Thoracic aorta (tissue), 2 donors: ENCODE measurements at places on chromosomes 1 and 21. TPM values are rescaled to one million over a fixed set of nuclear protein-coding genes. Genes with fewer than 3 reads are reported as not detected.

Gene HCN3
- total RNA-seq, result 1.9 TPM

- no peak for DNase-seq
Measured at GRCh38 chr1:221138516-221138915, 259.3 kb downstream of the HLX start.

- no peak for DNase-seq
Measured at GRCh38 chr1:191888996-191889622, 269.2 kb upstream of the RGS18 start.

- no peak for DNase-seq
Measured at GRCh38 chr1:236540813-236541465, 17.2 kb downstream of the LGALS8 start.

DNA sequence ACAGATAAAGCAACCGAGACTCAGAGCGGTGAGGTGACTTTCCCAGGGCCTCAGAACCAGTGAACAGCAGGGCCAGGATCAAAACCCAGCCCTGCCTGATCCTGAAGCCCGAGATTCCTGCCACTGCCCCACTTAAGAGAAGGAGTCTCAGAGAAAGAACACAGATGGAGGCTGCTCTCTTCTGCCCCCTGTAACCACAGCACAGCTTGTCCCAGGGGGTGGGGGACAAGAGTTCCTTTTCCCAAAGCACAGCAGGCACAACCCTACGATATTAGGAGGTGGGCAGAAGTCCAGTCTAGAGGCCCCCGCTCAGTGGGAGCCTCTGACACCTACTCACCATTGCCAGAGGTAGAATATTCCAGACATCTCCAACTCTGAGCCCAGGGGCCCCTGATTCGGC lies 24.0 kb upstream of the VWA5B1 start:
- DNase-seq, result no peak

DNA sequence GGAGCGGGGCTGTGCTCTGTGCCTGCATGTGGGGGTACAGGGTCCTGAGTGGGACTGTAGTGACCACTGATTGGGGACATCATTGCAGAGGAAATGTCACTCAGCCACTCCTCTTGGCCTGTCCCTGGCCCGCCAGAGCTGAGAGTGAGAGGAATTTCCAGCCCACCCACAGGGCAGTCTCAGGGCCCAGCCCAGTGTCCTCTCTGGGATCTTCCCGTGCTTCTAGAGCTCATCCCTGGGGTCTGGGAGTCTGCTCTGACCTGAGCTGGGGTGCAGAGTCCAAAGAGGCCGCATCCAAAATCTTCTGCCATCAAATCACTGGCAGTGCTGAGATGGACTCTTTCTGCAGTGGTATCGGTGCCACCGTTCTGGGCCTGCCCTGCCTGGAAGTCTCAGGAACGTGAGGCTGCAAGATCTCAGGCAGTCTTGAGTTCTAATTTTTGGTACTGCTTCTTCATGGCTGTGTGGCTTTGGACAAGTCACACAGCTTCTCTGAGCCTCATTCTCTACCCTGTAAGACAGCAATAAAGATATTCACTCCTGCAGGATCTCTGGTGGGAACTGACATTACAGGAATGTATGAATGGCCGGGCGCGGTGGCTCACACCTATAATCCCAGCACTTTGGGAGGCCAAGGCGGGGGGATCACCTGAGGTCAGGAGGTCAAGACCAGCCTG lies 100.8 kb upstream of the TARDBP start:
- DNase-seq, result no peak

DNA sequence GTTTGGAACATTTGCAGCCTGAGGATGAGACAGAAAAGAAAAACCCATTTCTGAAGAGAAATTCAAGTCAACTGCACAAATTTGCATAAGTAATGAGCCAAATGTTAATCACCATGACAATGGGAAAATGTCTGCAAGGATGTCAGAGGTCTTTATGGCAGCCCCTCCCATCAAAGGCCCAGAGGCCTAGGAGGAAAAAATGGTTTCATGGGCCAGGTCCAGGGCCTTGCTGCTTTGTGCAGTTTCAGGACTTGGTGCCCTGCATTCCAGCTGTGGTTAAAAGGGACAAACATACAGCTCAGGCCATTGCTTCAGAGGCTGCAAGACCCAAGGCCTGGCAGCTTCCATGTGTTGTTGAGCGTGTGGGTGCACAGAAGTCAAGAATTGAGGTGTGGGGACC lies 13.4 kb downstream of the RBM11 start:
- no peak for DNase-seq

Gene BNIPL
- total RNA-seq, result 0.14 TPM

- DNase-seq, result no peak
Measured at GRCh38 chr1:32876341-32877210, 5.9 kb upstream of the FNDC5 start.

DNA sequence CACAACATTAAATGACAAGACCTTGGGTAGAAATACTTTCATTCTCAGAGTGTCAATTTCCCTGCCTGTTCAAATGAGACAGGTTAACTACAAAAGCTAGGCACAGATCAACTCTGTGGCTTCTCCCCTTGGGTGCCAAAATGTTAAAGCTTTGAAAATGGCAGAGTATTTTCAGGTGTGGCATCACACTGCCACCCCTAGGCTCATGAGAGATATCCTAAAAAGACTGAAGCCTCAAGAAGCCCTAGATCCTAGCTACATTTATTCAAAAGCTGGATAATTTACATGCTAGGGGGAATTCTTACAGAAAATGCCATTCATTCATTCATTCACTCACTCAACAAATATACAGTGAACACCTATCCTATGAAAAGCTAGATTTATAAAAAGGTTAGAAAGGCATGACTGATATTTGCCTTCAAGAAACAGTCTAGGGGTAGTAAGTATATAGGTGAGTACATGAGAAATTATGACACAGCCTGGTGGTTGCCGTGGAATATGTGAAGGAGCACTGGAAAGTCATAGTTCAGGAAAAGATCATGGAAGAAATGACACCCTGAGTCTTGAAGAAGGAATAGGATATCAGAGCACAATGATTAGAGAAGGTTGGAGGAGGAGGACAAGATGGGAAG lies 15.9 kb upstream of the RAB4A start:
- no peak for DNase-seq

- no peak for DNase-seq
Measured at GRCh38 chr1:229870381-229870780, 196.7 kb upstream of the GALNT2 start.

DNA sequence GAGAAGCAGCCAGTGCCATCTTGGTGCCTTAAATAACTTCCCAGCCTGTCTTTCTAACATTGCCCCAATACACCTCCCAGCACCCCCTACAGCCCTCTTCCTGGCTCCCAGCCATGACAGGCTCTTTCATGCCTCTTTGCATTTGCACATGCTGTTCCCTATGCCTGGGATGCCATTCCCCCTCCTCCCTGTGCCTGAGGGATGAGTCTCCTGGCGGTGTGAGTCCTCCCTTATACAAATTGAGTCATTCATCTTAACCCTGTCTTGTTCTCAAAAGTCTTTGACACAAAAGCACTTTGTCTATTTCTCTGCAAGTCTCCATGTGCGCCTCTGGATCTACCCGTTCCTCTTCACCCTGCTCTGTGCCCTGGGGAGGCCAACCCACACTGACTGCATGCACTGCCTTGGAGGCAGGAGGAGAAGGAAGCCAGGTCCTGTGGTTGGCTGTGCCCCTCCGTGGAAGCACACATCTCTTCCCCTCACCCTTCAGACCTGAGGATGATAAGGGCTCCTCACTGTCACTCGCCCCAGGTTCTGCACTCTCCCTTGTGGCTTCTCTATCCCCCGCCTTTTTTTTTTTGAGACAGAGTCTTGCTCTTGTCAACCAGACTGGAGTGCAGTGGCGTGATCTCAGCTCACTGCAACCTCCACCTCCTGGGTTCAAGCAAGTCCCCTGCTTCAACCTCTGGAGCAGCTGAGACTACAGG lies 25.1 kb downstream of the CDCP2 start:
- DNase-seq, result no peak

GRCh38 chr1:112636056-112636455 lies 16.4 kb downstream of the CAPZA1 start:
- DNase-seq, result no peak

Gene C1QC
- 542 TPM for total RNA-seq

DNA sequence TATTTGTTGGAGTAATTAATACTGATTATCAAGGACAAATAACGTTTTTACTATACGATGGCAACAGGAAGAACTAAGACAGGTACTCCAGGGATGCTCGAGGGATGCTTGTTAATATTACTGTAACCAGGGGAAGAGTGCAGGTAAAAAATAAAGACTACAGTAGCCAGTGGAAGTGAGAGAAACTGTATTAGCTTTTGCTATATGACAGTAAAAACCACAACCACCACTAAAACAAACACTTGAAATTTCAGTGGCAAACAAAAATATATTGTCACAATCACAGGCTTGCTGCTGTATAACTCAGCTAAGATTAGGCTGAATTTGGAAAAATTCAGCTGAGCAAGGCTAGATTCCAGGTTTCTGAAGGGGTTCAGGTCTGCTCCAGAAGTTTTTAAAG lies 812.6 kb upstream of the ADGRL4 start:
- DNase-seq, result no peak

DNA sequence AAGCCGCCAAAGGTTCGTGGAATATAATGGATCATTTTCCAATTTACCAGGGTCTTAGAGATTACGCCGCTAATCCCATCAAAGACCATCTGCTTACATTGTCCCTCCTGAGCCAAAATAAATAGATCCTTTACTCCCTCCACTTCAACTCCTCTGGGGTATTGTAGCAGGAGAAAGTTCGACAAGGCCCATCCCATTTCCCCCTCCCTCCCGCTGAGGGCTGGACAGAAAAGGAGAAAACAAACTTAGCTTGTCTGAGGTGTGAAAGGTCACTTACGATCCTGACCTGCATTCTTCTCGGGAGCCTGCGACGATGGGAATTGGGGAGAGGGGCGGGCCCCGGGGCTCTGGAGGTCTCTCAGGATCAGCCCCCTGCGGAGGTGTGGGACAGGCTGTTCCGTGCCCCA lies 60.8 kb downstream of the MEF2D start:
- DNase-seq, result no peak

DNA sequence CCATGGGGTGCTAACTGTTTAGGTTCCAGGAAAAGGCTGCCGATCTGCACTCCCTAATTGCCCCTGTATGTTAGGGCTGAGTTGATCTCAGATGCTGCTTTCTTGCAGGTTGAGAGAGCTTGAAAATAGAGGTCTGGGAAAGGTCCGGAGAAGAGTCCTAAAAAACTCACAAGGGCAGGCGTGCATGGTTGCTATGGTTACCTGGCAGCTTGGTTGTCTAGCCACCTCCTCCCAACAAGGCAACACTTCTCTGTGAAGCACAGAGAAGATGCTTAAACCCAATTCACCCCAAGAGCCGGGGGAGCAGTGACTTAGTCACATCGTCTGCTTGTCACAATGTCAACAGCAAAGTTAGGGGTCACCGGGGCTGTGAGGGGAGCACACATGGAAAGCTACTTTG lies 31.0 kb upstream of the LRRC52 start:
- no peak for DNase-seq

Gene IFNLR1
- not detected for total RNA-seq

DNA sequence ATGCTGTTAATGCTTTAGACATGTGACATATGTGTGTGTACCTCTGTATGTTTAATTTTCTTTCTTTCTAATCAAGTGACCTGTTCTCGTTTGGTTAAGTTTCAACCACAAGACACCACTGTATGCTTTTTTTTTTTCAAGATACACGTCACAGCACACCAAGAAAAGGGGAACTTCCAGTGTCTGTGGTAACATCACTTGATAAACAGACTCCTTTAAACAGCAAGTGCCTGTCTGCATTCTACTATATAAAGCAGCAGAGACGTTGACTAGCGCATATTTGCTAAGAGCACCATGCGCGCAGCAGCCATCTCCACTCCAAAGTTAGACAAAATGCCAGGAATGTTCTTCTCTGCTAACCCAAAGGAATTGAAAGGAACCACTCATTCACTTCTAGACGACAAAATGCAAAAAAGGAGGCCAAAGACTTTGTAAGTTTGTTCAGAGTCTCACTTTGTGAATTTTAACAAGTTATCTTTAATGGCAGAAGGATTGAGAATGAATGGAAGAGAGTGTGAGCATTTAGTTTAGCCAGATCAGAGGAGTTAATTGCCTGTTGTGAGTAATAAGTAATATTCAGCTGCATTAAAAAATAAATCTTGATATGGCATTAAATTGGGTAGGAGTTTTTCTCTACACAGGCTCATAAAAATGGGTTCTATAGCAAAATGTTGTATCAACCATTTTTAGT lies at the start of gene RGS1:
Gene RGS1, plus strand, starts transcription at position 275 of the 691 bp plus-strand sequence. Its CDS starts 20 bp downstream, at position 295.
- DNase-seq, result no peak

Gene SLC44A3
- total RNA-seq, result 2.5 TPM

Gene SLC35F3
- not detected for total RNA-seq

Gene TRIM45
- total RNA-seq, result 1.5 TPM

DNA sequence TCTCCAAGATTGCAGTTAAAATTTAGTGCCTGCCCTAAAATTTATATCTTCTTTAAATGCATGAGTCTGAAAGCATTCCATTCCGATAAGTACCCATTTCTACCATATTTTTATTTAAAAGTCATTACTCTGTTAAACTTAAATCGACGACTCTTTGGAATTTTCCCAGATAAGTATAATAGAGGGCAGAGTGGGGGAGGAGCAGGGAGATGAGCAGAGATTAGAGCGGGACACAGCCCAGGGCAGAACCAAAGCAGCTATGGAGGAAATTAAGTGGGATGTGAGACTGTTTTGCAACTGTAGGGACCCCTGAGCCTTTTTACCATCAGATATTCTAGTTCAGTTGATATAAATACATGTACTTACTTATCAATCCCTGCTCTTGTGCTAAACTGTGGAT lies 257.9 kb downstream of the FGGY start:
- DNase-seq, result no peak

- DNase-seq, result no peak
Measured at GRCh38 chr1:116820369-116820768, 66.1 kb downstream of the CD2 start.

Gene NBPF6
- total RNA-seq, result not detected

- DNase-seq, result no peak
Measured at GRCh38 chr1:3040004-3040403, 18.7 kb downstream of the ACTRT2 start.

Gene SH3BGR
- total RNA-seq, result 24.9 TPM

DNA sequence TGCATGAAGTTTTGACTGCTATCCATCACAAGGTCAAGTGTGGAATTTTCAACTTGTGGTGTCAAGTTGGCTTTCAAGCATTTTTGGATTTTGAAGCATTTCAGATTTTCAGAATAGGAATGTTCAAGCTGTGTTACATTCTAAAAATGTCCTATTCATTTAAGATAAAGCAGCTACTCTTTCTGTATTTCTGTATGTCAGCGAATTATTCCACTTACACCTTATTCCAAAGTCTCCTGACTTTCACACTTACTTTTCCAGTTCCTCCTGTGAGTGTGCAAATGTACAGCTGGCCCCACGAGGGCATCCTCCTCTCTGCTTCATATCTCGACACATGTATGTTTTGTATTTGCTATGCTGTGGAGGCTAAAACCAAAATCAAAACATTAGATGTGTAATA lies 51.9 kb downstream of the RC3H1 start:
- DNase-seq, result no peak

DNA sequence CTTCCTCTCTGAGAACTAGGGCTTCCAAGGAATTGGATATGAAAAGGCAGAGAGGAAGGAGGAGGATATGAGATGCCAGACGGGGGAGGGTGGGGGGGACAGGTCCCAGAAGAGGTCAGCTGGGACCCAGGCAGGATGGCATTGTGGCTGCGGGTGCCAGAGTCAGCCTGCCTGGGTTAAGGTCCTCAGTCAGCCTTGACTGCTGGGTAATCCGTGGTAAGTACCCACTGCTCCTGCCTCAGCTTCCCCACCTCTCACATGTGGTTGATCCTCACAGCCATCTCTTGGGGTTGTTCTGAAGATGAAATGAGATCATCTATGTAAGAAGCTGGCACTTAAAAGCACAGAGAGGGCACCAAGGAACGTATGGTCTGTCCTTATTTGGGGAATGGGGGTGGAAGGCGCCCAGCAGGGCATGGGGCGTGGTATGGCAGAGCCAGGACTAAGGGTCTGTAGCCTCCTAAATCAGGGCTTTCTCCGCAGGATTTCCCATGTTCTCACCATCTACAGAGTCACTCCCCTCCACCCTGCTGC lies 23.8 kb downstream of the ELF3 start:
- no peak for DNase-seq
